Stimulated activated CD8-positive, alpha-beta memory T cell treated with anti-CD3 and anti-CD28 coated beads, Interleukin-15, amount 100 ng/mL, for 1 hour (primary cell): ENCODE measurements at places on chromosomes 7 and 10.

DNA sequence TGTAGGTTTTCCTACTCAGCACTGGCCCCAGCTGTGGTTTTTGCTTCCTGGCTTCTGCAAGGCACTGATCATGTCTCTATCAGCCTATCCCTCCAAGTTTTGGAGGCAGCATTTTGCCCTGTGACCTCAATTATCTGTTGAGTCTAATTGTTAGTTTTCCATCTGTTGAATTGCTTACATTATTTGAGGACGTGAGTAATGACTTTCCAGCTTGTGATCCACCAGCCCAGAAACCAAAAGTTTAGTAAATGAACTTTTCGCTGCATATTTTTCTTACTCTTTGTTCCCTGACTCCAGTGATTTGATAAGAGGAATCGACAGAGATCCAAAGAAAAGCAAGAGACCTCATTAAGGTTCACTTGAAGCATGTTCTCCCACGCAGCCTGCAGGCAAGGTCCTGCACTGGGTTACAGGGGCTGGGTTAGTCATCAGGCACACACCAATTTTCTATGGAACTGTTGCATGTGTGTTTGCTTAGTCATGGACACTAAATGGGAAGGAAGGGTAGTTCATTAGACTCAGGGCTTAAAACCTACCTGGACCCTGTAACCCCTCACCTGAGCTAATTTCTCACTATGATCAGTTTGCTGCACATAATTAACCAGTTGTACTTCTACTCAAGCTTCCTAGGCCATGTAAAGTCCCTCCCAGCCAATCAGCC, 57.2 kb downstream of the AKR1E2 start:
- no peak for DNase-seq

DNA sequence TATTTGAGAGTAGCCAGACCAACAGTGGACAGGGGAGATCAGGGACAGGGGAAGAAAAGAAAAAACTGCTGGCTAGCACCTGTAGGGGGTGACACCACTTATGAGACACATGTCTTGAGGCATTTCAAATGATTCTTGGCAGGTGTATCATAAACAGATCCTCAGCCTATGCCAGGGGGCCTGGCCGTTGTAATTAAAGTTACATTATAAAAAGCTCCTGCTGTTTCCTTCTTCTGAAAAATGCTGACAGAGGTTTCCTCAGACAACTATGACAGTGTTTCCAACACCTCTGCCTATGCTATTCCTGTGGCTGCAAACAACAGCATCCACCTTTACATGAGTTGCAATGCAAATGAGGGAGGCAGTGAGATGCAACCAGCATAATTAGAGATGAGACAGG, 281.0 kb upstream of the PTER start:
- no peak for DNase-seq

DNA sequence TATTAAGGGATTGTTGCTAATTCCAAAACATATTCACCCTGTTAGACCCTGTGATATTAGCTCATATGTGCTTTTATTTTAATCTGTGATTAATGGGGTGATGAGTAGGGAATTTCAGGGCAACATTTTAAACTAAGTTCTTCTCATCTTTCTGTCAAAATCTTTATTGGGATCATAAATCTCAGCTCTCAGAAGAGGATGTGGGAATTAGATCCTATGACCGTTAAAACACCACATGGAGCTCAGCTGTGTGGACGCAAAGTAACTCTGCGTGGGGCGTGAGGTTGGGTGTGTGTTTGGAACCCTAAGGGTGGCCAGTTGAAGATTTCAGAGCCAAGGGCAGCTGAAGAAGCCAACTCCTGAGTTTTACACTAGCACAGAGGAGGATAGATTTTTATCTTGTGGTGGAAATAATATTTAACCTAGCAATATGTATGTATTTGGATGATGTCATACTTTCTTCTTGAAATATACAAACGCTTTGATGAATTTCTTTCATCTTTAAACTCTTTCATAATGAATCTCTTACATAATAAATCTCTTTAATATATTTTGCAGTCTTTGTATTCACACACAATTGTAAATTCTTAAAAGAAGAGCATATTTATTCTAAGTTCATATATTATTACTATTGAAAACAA, 64.4 kb downstream of the EPDR1 start:
- no peak for DNase-seq

DNA sequence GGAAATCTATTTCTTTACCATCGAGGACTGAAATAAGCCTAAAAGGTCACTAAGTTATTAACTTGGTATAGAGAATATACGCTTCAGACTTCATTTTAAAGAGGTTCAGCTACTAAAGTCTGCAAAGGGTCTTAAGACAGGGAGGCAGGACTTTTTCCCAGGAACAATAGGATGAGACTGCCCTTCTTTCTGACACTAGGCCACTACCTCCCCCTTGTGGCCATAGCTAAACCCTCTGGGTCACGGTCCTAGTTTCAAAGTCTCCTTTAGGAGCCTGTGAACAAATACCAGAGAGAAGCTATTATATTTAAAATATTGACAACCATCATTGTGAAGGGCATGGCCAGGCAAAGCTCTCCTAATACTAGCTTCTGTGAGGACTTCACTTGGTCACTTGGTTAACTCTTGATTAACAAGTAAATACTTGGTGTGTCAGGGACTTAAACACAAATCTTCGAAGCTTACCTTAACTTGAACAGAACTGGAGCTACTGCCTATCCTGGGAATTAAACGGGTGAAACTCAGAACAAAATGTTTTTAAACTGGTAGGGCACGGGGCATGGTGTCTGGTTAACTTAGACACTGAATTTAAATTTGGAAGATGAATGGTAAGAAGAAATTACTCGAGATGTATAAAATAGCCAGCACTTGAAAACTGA, 75.6 kb downstream of the CCDC6 start:
- DNase-seq = no peak

DNA sequence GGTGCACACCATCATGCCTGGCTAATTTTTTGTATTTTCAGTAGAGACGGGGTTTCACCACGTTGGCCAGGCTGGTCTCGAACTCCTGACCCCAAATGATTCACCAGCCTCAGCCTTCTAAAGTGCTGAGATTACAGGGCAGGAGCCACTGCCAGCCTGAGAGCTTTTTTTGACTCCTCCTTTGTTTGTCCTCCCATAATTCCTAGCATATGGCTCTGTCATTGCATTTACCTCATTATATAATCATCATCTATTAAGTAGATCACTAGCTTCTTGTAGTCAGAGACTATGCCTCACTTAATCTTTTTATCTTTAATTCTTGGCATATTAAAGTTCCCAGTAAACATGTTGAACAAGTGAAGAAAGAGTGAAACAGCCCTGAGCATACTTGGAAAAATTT, 82.1 kb downstream of the CPEB3 start:
- DNase-seq = no peak

DNA sequence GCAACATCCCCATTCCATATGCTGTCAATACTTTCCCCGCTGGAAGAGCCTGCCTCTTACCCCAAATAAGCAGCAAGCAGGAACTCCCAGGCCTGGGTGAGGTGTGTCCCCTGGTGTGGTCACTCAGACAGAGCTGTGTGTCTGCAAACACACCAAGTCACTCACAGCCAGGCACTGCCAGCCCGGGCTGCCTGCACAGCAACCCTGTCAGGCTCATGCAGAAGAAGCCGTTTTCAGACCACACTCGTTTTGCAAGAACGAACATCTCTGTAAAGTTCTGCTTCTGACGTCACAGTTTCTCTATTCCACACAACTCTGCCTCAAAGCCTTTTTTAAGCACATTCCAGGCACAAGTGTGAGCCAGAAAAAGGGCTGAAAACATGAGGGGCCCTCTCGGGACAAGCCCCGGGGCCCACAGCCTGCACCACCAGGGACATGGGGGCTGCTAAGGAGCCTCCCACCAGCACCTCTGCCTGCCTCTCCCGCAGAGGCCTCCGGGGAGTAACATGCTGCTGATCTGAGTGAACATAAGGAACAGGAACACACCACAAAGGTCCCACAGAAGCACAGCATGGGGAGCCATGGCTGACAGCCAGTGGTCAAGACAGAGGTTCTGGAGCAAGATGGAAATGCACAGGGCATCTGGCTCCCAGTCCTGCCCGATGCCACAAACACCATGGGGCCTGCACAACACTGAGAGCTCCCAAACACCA, 11.4 kb downstream of the PTPRN2 start:
- DNase-seq = no peak

DNA sequence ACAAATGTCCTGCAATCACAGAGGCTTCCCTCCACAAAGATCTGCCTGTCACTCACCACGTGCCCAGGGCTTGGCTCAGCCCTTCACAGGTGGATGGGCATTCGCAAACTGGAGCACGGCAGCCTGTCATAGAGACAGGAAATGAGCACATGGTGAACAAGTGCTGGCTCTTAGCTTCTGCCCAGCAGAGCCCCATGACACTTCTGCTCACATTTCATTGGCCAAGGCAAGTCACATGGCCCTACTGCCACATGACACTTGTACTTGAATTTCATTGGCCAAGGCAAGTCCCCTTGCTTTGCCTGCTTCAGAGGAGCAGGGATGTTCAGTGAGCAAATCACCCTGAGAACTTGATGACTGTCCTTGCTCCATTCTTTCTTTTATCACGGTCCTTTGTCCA, 110.8 kb upstream of the PPP2R2D start:
- DNase-seq = no peak

DNA sequence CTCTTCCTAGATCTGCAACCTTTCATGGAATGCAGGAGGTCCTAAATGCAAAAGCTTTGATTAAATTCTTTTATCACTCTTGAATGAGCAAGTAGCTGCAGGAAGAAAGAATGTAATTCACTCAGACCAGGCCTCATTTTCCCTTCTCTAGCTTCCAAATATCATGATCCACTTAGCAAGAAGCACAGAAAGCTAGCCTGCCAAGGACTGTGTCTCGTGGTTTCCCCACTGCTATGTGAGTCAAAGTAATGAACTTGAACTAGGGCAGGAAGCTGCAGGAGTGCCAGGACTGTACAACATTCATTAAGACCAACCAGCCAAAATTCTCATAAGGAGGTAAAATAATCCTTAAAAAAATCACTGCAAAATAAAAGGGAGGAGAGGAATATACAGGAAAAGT, 379.2 kb downstream of the CALN1 start:
- DNase-seq = no peak

GRCh38 chr7:96837593-96837992, 127.9 kb upstream of the SEM1 start:
- DNase-seq = no peak

GRCh38 chr7:41911792-41912191, 208.9 kb upstream of the INHBA start:
- DNase-seq = no peak

GRCh38 chr10:44966816-44967509, 7.4 kb downstream of the RASSF4 start:
- no peak for DNase-seq

DNA sequence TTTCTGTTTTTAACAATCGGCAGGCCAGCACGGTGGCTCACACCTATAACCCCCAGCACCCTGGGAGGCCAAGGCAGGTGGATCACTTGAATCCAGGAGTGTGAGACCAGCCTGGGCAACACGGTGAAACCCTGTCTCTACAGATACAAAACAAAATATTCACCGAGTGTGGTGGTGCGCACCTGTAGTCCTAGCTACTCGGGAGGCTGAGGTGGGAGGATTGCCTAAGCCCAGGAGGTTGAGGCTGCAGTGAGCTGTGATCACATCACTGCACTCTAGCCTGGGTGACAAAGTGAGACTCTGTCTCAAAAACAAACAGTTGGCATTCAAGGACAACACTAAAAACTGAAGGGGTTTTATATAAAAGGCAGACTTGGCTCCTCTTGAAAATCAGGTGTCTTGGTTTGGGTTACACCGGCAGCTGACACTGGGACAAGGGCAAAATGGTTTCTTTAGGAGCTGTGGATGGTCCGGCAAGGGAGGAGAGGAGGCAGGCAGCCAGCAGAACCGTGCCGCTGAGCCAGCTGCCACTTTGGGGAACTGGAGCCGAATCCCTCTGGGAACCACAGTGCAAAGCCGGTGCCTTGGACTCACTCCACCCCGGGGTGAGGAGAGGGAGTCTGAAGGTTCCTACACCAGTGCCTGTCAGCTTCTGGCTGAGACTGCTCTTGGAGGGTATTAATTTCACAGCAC, 52.6 kb downstream of the CHST3 start:
- no peak for DNase-seq

DNA sequence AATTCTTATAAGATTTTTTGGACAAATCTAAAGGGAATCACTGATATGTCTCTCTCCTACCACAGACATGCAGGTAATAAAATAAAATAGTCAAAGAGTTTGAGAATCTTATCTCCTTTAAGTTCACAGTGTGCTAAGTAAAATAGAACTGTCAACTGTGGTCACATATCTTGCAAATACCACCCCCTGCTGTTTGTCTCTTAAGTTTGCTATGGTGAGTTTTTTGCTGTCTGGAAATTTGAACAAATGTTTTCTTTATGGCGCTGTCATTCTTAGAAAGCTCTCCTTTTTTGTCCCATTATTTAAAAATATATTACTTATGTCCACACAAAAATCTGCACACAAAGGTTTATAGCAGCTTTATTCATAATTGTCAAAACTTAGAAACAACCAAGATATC, 19.6 kb downstream of the GIMAP5 start:
- DNase-seq = no peak
